Right cardiac atrium (tissue), 5 donors: ENCODE measurements at places on chromosomes 7 and 10. TPM values are rescaled to one million over a fixed set of nuclear protein-coding genes. Genes with fewer than 3 reads are reported as not detected.

DNA sequence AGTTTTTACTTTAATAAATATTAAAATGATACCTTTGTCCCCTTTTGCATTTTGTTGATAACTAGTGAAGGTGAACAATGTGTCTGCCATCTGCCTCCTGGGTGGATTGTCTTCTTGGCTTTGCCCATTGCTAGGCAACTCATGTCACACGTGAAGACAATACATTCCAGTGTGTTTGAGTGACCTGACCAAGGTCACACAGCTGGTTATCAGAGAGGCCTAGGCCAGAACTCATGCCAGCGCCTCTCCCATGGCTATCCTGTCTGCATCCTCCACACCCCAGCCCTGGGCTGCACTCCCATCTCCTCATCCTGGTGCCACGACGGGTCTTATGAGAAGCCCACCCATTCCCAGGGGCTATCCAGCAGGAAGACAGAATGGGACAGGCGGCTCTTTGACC, 108.7 kb downstream of the PLCE1 start:
- no peak for DNase-seq

DNA sequence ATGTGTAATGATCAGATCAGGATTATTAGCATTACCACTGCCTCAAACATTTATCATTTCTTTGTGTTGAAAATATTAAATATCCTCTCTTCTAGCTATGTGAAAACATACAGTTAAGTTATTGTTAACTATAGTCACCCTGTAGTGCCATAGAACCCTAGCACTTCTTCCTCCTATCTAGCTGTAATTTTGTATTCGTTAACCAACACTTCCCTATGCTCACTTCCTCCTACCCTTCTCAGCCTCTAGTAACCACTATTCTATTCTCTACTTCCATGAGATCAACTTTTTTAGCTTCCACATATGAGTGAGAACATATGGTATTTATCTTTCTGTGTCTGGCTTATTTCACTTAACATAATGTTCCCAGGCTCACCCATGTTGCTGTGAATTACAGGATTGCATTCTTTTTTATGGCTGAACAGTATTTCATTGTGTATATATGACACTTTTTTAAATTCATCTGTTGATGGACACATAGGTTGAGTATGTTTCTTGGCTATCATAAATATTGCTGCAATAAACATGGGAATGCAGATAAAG, 132.7 kb upstream of the RHOBTB1 start:
- no peak for DNase-seq

DNA sequence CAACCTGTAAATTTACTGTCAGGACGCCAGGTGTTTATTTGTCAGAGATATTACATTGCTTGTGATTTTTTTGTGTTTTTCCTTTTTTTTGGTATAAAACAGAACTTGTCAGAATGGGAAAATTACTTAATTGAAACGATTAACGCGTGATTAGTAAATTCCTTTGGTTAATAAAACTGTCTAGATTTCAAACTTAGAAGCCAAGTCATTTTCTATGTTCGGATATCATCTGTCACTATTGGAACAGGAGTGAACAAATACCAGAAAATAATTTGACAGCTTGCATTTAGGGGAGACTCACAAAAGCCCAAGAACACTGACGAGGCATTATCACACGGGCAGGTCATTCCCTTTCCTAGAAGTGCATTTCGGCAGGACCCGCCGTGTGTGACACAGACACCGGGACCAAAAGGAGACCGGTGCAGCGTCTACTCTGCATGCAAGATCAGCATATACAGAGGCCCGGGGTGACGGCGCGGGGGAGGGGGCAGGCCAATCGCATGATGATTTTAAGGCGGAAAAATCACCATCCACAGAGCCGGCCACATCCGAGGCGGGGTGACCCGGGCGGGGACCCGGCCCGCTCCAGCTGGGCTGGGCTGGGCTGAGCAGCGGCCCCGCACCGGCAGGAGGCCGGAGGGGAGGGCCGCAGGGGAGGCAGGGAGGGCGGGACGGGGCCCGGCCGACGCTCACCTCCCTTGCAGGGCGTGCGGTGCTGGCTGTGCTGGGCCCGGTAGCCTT, 841 bp downstream of the GLUD1 start:
- DNase-seq = peak; percentile 87

The TCAF2 gene
- 0.41 TPM for polyA plus RNA-seq
